Hindlimb muscle (tissue), 1 donor: ENCODE measurements at places on chromosomes 5 and 9. TPM values are rescaled to one million over a fixed set of nuclear protein-coding genes. Genes with fewer than 3 reads are reported as not detected.

GRCh38 chr9:136527131-136527530, 18.7 kb downstream of the NOTCH1 start:
- no peak for DNase-seq

- no peak for DNase-seq
Measured at GRCh38 chr9:125409217-125409636, 147.6 kb downstream of the GAPVD1 start.

The GRXCR2 gene
- not detected for polyA plus RNA-seq

The UQCRQ gene
- polyA plus RNA-seq, result 172 TPM

The ARSI gene
- polyA plus RNA-seq, result 8.2 TPM

The OR1J2 gene
- not detected for polyA plus RNA-seq
